ENCODE measurements at places on chromosomes 5 and 9. TPM values are rescaled to one million over a fixed set of nuclear protein-coding genes. Genes with fewer than 3 reads are reported as not detected.

THOC3 gene
- 61.0 TPM for total RNA-seq

ADAMTS16 gene
- total RNA-seq, result not detected

PCDH12 gene
- 0.12 TPM for total RNA-seq

ZFP2 gene
- 0.19 TPM for total RNA-seq

GAPVD1 gene
- total RNA-seq, result 53.4 TPM

IL7R gene
- total RNA-seq, result 30.7 TPM

FOXD4L3 gene
- 0.21 TPM for total RNA-seq

IFNE gene
- not detected for total RNA-seq

EIF4EBP3 gene
- total RNA-seq, result 7.4 TPM

MYOZ3 gene
- not detected for total RNA-seq

GARIN3 gene
- not detected for total RNA-seq

ANGPTL2 gene
- total RNA-seq, result not detected

GABRB2 gene
- not detected for total RNA-seq

BHMT2 gene
- not detected for total RNA-seq

FBP1 gene
- total RNA-seq, result 0.26 TPM

APBA1 gene
- total RNA-seq, result 3.6 TPM

OR1Q1 gene
- total RNA-seq, result 0.40 TPM

SETD9 gene
- 8.2 TPM for total RNA-seq

ADAMTS19 gene
- not detected for total RNA-seq

OR1J2 gene
- not detected for total RNA-seq

FBLL1 gene
- total RNA-seq, result not detected

Measured in activated CD8-positive, alpha-beta memory T cell treated with anti-CD3 and anti-CD28 coated beads, Interleukin-2, amount 10 ng/mL, durations not matched to agents 7 days and 5 days (primary cell).